ENCODE measurements at places on chromosomes 7 and 10.

DNA sequence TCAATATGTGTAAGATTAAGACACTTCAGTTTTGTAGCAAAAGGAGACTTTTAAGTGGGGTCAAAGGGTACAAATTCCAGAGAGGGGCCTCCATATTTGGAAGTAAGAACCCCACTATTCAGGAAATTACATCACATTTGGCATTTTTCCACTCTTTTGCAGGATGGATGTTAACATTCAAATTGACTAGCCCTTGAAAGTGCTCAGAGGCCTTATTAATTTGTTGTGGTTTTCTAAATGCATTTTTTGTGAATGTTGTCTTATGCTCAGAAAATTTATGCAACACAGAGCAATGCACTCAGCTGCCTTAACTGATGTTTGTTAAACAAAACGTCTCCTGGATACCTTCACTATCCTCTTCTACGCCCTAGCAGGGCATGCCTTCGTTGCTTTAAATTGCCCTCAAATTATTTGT, 50.9 kb upstream of the PDLIM1 start:
- H3K4me1 ChIP-seq = peaks cover 6% of the 10 kb centered on the region
- H3K4me3 ChIP-seq = no peak overlapping the region
- no peaks in the 10 kb centered on the region for H3K27me3 ChIP-seq
- DNase-seq = no peak
- no peaks in the 10 kb centered on the region for H3K36me3 ChIP-seq

GRCh38 chr7:36526863-36527548, 137.3 kb downstream of the ANLN start:
- DNase-seq = no peak
- no peaks in the 10 kb centered on the region for H3K36me3 ChIP-seq
- H3K4me3 ChIP-seq = no peak overlapping the region
- H3K27ac ChIP-seq = no peak overlapping the region
- no peaks in the 10 kb centered on the region for H3K4me1 ChIP-seq
- H3K27me3 ChIP-seq = no peaks in the 10 kb centered on the region

- no peak overlapping the region for H3K27ac ChIP-seq
- H3K4me1 ChIP-seq = no peaks in the 10 kb centered on the region
- DNase-seq = peak; percentile 81
- no peaks in the 10 kb centered on the region for H3K27me3 ChIP-seq
- no peak overlapping the region for H3K4me3 ChIP-seq
- no peaks in the 10 kb centered on the region for H3K36me3 ChIP-seq
These were observed 35.5 kb upstream of the BICC1 start for GRCh38 chr10:58477122-58477521.

GRCh38 chr7:151205730-151206129, 4.6 kb downstream of the H2BK1 start:
- H3K27me3 ChIP-seq = peaks cover 6% of the 10 kb centered on the region
- H3K36me3 ChIP-seq = no peaks in the 10 kb centered on the region
- H3K4me3 ChIP-seq = no peak overlapping the region
- no peak for DNase-seq
- H3K4me1 ChIP-seq = peaks cover 8% of the 10 kb centered on the region

DNA sequence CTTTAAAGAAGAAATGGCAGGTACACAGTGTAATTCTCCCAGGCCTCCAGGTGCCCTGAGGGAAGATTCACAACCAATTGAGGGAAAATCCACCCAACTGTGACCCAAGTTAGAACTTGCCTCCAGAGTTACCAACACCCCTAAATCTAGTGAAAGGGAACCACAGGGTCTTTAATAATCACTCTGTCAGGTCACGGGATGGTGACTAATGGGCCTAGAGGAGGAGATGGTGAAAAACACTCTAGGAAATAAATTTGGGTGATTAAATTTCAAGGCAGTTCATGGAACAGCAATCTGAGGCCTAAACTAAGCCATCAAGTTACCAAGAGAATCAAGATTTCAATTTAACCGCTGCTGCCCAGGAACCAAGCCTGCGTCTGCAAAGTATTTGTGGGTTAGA, 26.7 kb upstream of the SLF2 start:
- no peaks in the 10 kb centered on the region for H3K4me1 ChIP-seq
- DNase-seq = no peak
- H3K36me3 ChIP-seq = no peaks in the 10 kb centered on the region
- no peak overlapping the region for H3K4me3 ChIP-seq

DNA sequence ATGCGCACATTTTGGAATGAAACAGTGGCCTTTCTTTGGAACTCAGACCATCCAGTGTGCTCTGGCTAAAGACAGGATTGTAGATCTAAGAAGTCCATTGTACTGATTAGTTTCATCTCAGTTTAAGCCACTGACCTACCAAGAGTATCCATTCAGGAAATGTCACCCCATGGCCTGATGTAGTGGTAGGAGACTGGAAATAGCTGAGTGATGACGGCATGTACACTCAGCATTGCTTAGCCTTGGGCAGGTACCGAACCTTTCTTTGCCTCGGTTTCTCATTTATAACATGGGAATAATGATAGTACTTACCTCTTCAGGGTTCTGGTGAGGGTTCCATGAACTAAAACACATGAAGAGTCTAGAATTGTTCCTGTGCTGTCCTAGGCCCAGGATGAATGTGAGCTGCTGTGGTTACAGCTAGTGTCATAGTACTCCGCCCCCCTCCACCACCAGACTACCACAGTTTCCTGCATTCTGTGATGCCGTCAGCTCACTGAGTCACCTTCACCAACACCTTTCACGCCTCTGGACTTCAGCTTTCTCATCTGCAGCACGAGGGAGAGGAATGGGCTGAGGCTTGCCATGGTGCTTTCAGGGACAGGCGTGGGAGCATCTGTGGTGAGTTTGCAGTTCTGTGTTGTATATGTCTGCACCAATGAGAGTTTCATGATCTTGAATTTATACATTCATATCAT, 484.0 kb upstream of the GALNT17 start:
- H3K27me3 ChIP-seq = no peaks in the 10 kb centered on the region
- no peaks in the 10 kb centered on the region for H3K36me3 ChIP-seq
- H3K4me1 ChIP-seq = peaks cover 7% of the 10 kb centered on the region
- no peak for DNase-seq
- H3K27ac ChIP-seq = no peak overlapping the region
- H3K4me3 ChIP-seq = no peak overlapping the region

DNA sequence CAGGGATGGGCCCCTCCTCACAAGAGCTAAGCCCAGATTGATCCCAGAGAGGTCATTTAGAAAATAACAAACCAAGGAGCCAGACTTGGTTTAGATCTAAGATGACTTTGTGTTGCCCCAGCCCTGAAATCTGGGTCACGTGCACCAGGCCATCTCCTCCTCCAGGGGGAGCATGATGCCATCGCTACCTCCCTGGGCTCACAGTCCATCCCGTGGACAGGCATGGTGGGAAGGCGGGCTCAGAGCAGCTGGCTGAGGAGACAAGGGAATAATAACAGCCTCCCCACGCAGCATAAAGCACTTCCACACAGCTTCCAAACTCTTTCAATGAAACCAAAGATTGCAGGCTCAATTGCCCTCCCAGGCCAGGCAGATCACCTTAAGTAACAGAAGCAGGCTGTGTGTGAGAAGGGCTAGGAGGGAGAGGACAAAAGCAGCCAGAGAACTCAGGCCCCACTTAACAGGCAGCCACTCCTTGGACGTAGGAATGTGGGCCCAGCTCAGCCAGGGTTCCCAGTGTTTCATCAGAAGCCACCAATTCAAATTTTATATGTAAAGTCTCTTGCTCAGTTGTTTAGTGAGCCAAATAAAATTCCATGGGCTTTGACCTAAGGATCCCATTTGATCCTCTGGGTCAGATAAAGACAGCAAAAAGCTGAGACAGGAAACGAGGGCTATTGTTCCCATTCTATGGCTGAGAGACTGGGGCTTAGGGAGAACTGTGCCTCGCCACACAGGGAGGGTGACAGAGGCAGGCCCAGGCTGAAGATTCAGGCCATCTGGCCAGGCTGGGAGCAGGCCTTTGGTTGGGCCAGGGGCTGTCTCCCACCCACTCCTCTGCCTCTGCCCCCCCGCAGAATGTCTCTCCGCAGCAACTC, 100.2 kb downstream of the COL13A1 start:
- DNase-seq = peak; percentile 92
- H3K27ac ChIP-seq = peak overlapping the region; percentile 38
- H3K36me3 ChIP-seq = no peaks in the 10 kb centered on the region
- H3K27me3 ChIP-seq = no peaks in the 10 kb centered on the region
- H3K4me3 ChIP-seq = no peak overlapping the region
- peaks cover 19% of the 10 kb centered on the region for H3K4me1 ChIP-seq

GRCh38 chr10:85545874-85546273, 820.7 kb downstream of the GRID1 start:
- H3K27me3 ChIP-seq = no peaks in the 10 kb centered on the region
- H3K4me1 ChIP-seq = peaks cover 14% of the 10 kb centered on the region
- no peak overlapping the region for H3K4me3 ChIP-seq
- H3K36me3 ChIP-seq = no peaks in the 10 kb centered on the region

DNA sequence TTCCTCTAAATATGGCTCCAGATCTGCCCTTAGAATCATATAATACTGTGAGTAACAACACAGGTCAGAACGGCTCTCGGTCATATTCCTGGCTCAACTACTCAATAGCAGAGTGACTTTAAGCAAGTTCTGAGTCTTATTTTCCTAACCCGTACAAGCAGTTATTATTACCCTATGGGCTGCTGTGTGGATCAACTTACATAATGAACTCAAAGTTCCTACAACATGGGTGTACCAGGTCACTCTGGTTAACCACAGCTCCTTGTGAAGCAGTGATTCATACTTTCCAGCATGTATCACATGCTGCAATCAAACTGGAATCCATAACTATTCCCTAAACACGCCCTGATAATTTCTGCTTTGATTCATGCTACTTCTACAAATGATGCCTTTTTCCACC, 107.3 kb downstream of the LRRN3 start:
- DNase-seq = no peak
- no peaks in the 10 kb centered on the region for H3K4me1 ChIP-seq
- no peaks in the 10 kb centered on the region for H3K27me3 ChIP-seq
- H3K4me3 ChIP-seq = no peak overlapping the region
- H3K36me3 ChIP-seq = no peaks in the 10 kb centered on the region

GRCh38 chr10:32940321-32941301, 17.4 kb downstream of the ITGB1 start:
- peaks cover 15% of the 10 kb centered on the region for H3K4me1 ChIP-seq
- no peak overlapping the region for H3K27ac ChIP-seq
- H3K36me3 ChIP-seq = no peaks in the 10 kb centered on the region
- DNase-seq = no peak
- H3K27me3 ChIP-seq = no peaks in the 10 kb centered on the region

- H3K4me3 ChIP-seq = no peak overlapping the region
- H3K27me3 ChIP-seq = no peaks in the 10 kb centered on the region
- DNase-seq = peak; percentile 74
These were observed 3.2 kb downstream of the MAFK start for GRCh38 chr7:1533547-1534329.

DNA sequence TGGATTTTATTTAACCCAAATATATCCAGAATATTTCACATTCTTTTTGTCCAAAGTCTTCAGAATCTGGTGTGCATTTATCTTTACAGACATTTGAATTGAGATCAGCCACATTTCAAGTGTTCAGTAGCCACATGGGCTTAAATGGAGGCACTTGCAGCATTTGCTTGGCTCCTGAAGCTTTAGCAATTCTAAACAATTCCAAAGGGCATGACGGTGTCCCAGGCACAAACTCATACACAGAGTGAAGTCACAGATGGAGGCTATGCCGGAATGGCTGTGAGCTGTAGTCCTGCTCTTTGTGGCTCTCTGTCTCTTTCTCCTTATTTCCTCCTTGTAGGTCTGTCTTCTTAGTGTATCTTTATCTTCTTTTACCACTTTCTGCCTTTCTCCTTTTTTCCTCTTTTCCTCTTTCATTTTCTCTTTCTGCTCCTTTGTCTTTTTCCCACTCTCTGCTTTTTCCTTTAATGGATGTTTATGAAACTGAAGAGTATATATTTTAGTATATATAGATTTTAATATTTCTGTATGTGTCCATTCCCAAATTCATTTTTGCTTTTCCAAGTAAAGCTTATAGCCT, 7.7 kb downstream of the AGBL3 start:
- no peaks in the 10 kb centered on the region for H3K4me1 ChIP-seq
- H3K27me3 ChIP-seq = no peaks in the 10 kb centered on the region
- H3K4me3 ChIP-seq = no peak overlapping the region
- H3K36me3 ChIP-seq = peaks cover 46% of the 10 kb centered on the region
- no peak overlapping the region for H3K27ac ChIP-seq

Data from endodermal cell (in vitro differentiated cells).